ENCODE measurements at places on chromosomes 1 and 21. TPM values are rescaled to one million over a fixed set of nuclear protein-coding genes. Genes with fewer than 3 reads are reported as not detected.

DNA sequence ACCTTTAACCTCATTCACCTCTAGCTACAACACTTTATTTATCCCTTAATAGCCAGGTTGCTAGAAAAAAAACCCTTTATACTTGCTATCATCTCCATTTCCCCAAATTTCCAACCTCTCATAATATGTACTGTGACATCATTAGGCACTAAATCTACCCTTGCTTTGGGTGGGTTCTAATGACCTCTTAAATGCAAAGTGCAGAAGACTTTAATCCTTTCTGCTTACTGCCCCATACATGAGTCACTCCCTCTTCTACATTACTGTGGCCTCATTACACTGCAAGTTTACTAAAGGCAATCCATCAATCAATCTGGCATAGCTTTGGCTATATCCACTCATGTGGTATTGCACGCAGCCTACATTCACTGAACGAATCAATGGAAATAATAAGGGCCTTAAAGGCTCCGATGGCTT is 353.3 kb downstream of the SMYD3 start:
- no peak overlapping the region for H3K27ac ChIP-seq
- DNase-seq: no peak
- no peak overlapping the region for H3K4me3 ChIP-seq
- H3K36me3 ChIP-seq: no peaks in the 10 kb centered on the region
- H3K27me3 ChIP-seq: no peaks in the 10 kb centered on the region

- peaks cover 15% of the 10 kb centered on the region for H3K36me3 ChIP-seq
- H3K4me1 ChIP-seq: peaks cover 83% of the 10 kb centered on the region
- peak overlapping the region; percentile 11 for H3K4me3 ChIP-seq
- H3K27me3 ChIP-seq: no peaks in the 10 kb centered on the region
- peak overlapping the region; percentile 83 for H3K27ac ChIP-seq
- peak; percentile 46 for DNase-seq
Measured at GRCh38 chr1:181099152-181100014, 10.9 kb downstream of the IER5 start.

- no peak overlapping the region for H3K27ac ChIP-seq
- H3K4me3 ChIP-seq: no peak overlapping the region
- peaks cover 83% of the 10 kb centered on the region for H3K27me3 ChIP-seq
- DNase-seq: no peak
- no peaks in the 10 kb centered on the region for H3K36me3 ChIP-seq
Measured at GRCh38 chr1:90706437-90707362, 10.4 kb downstream of the BARHL2 start.

DNA sequence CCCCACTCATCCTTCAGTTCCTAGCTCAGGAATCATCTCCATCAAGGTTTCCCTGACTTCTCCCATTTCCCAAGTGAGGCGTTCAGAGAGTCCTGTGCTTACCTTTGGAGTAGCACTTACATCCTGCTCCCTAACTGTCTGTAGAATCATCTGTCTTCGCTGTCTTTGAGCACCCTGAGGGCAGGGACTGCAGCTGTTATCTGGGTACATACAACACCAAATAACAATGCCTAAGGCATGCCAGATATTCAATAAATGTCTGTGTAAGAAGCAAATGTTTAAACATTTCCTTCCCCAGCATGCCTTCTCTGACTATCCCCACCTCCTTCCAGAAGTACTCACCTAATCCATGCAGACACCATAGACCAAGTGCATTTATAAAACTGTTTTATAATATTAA is 65.4 kb downstream of the JAK1 start:
- H3K4me3 ChIP-seq: no peak overlapping the region
- DNase-seq: no peak

DNA sequence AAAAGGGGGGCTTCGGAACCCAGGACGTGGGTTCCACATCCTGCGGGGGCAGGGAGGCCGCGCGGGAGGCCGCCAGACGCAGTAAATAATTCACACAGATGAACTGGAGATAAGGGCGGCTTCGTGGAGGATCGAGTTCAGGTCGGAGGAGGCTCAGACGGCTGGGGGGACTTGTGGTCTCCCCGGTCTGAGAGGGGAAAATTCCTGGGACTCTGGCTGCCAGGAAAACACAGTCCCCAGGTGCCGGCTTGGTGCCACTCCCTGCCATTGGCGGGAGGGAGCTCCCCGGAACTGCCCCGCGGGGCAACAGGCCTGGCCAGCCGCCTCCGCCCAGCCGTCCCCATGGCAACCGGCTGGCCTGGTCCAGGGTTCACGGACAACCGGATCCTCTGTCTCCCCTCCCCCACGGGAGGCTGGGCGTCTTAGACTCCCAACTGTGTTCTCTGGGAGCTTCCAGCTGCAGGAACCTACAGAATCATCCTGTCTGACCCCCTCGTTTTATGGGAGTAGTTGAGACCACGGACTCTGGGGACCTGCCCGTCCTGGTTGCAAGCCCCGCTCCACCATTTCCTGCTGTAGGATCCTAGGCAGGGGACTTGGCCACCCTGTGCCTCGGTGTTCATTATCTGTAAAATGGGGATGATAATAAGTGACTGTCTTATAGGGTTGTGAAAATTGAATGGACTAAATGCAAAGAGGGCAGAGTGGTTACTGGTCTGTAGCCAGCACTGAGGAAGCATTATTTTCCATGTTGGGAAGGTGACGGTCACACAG is 9.6 kb downstream of the CAMK2N1 start:
- H3K27ac ChIP-seq: no peak overlapping the region
- no peaks in the 10 kb centered on the region for H3K4me1 ChIP-seq
- peaks cover 72% of the 10 kb centered on the region for H3K27me3 ChIP-seq

GRCh38 chr1:220123889-220124288 is 30.0 kb downstream of the IARS2 start:
- H3K4me1 ChIP-seq: peaks cover 2% of the 10 kb centered on the region
- no peaks in the 10 kb centered on the region for H3K27me3 ChIP-seq
- H3K36me3 ChIP-seq: peaks cover 16% of the 10 kb centered on the region
- H3K4me3 ChIP-seq: no peak overlapping the region

DNA sequence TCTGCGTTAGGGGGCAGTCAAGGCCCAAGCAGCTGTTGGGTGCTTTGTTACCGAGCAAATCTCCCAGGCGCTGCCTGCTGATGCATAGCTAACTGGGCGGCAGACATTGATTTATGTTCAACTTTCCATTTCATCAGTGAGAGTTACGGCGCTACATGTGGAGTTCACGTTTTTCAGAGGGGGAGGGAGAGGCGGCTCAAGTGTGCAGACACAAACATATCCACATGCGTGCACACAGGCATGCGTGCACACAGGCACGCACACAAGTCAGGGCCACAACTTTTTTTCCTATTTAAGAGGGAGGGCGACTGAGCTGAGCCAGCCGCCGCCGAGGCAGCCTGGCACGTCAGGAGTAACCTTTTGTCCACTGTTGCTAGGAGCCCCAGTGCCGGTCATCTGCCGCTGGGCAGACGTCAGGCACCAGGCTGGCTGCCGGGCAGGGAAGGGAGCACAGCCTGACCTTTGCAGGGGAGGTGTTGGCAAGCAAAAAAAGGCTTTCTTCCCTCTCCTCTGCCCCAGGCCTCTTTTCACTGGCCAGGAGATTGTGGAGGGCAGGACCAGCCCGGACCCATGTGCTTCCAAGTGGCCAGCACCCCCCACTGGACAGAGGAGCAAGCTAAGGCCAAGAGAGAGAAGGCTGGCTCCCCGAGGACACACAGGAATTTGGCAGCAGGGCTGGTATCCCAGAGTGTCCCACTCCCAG is 73.3 kb downstream of the MRPL37 start:
- H3K4me1 ChIP-seq: peaks cover 40% of the 10 kb centered on the region
- peaks cover 14% of the 10 kb centered on the region for H3K36me3 ChIP-seq
- H3K4me3 ChIP-seq: no peak overlapping the region
- no peaks in the 10 kb centered on the region for H3K27me3 ChIP-seq
- peak overlapping the region; percentile 48 for H3K27ac ChIP-seq
- DNase-seq: no peak

DNA sequence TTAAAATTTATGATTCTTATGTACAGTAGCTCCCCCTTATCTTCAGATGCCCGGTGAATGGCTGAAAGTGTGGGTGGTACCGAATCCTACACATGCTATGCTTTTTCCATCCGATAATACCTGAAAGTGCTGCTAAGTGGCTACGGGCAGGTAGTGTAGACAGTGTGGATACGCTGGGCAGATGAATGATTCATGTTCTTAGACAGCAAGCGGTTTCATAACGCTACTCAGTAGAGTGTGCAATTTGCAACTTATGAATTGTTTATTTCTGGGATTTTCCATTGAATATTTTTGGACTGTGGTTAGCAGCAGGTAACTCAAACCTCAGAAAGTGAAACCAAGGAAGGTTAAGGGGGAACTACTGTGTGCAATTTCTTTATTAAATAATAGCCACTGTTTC is 7.5 kb downstream of the PCP4 start:
- no peak for DNase-seq
- H3K4me3 ChIP-seq: no peak overlapping the region
- H3K27ac ChIP-seq: no peak overlapping the region
- no peaks in the 10 kb centered on the region for H3K4me1 ChIP-seq
- H3K36me3 ChIP-seq: no peaks in the 10 kb centered on the region

- no peak overlapping the region for H3K4me3 ChIP-seq
- H3K27me3 ChIP-seq: no peaks in the 10 kb centered on the region
- no peak overlapping the region for H3K27ac ChIP-seq
- peaks cover 57% of the 10 kb centered on the region for H3K36me3 ChIP-seq
Measured at GRCh38 chr1:101088431-101088830, 62.8 kb upstream of the DPH5 start.

DNA sequence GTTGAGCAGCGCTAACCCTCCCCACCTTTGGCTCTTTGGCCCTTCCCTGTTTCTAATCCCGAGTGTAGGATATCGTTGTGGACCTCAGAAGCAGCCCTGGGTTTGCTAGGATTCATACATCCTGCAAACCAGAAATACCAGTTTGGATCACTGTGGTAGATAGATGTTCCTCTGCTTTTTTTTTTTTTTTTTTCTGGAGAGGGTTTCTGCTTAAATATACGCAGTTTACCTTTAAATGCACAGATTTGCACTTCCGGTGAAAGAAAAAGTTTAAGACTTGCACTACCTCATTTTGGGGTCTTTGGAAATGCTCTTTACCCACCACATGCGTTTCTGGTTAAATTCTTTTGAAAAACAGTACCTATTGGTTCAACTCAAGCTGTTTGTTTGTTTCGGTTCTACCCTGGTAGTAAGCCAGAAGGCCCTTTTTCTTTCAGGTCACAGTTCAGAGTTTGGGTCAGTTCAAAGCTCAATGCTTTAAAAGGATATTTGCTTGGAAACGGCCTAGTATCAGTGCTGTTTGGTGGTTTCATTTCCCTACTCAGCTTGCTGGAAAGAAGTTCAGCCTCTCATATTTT is 908 bp downstream of the DDI2 start:
- H3K4me3 ChIP-seq: peak overlapping the region; percentile 93
- H3K27me3 ChIP-seq: no peaks in the 10 kb centered on the region
- DNase-seq: peak; percentile 17
- H3K27ac ChIP-seq: peak overlapping the region; percentile 89
- peaks cover 52% of the 10 kb centered on the region for H3K4me1 ChIP-seq

DNA sequence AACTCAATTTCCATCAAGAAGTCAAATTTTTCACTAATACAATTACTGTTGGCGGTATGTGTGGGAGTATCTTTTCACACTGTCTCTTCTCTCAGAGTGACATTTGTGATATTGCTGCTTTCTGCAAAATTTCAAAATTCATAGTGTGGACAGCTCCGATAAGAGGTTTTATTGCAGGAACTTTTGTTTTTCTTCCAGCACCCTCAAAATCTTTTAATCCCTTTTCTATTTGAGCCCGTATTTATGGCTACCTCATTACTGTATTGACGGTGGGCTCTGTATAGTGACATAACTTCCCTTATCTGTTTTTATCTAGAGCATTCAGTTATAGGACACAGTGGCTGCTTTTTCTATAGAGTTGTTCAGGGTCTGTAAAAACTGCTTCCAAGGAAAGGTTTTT is 794.4 kb upstream of the TMPRSS15 start:
- no peaks in the 10 kb centered on the region for H3K4me1 ChIP-seq
- no peaks in the 10 kb centered on the region for H3K27me3 ChIP-seq
- DNase-seq: no peak
- H3K27ac ChIP-seq: no peak overlapping the region
- no peaks in the 10 kb centered on the region for H3K36me3 ChIP-seq

GRCh38 chr1:22729912-22730311 is 19.3 kb downstream of the EPHB2 start:
- H3K27me3 ChIP-seq: peaks cover 9% of the 10 kb centered on the region
- H3K36me3 ChIP-seq: no peaks in the 10 kb centered on the region
- DNase-seq: no peak
- H3K4me3 ChIP-seq: no peak overlapping the region
- no peaks in the 10 kb centered on the region for H3K4me1 ChIP-seq

DNA sequence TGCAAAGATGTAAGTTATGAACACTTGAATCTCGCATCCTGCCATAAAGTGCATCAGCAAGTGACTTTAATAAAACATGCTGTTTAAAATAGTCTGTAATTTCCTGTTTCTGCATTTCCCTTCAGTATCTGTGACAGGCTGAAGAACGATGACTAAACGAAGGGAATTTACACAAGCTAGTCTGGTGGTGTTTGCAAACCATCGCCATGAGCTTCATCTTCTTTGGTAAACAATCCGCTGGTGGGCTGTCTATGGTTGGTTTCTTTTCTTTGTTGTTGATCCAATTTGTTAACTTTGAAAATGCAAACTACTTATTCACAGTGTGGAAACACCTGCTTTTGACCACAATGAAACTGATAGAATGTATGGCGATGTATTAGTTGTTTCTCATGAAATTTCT is 13.9 kb downstream of the SERTAD4 start:
- peaks cover 67% of the 10 kb centered on the region for H3K27me3 ChIP-seq
- no peak overlapping the region for H3K27ac ChIP-seq
- no peak overlapping the region for H3K4me3 ChIP-seq
- no peak for DNase-seq
- H3K36me3 ChIP-seq: no peaks in the 10 kb centered on the region

DNA sequence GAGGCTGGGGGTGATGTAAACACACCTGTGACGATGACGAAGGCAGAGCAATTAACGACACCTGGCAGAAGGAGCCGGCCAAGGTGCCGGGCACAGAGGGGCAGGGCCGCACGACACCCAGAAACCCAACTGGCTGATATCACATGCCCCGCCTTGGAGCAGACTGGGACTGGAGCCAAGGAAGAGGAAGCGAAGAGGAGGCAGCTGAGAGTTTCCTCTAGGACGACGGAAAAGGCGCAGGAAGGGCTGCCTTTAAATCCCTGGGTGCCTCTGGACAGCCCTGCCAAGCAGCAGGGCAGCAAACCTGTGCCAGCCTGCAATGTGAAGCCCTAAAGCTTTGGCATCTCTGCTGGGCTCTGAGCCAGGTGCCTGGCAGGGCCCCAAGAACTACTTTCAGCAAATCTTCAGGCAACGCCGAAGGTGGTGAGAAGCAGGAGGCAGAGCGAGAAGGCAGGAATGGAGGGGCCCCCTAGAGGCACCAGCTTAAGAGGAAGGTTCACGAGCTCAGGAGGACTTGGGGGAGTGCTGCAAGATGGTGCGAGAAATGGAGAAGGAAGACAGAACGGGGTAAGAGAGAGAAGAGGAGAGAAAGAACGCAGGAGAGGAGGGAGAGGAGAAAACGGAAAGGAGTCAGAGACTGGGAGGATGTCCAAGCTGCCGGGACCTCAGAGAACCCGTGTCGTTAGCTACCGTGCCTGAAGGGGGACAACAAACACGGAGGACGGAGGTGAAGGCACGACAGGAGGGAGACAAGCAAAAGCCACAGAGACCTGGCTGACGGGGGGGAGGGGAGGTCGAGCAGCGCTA is 25.3 kb upstream of the PEF1 start:
- DNase-seq: peak; percentile 11
- no peaks in the 10 kb centered on the region for H3K36me3 ChIP-seq
- no peak overlapping the region for H3K4me3 ChIP-seq
- no peak overlapping the region for H3K27ac ChIP-seq

- no peak for DNase-seq
- peak overlapping the region; percentile 90 for H3K4me3 ChIP-seq
- H3K27ac ChIP-seq: no peak overlapping the region
- peaks cover 2% of the 10 kb centered on the region for H3K36me3 ChIP-seq
- H3K4me1 ChIP-seq: peaks cover 39% of the 10 kb centered on the region
Measured at GRCh38 chr1:213989002-213989855, 1.5 kb downstream of the PROX1 start.

Gene GBP6
- total RNA-seq: 0.31 TPM

Gene MRPL20
- 98.6 TPM for total RNA-seq

Gene OR2L2
- 0.12 TPM for total RNA-seq

Gene MANEAL
- total RNA-seq: 1.5 TPM

All from activated CD4-positive, alpha-beta T cell treated with anti-CD3 and anti-CD28 coated beads, Interleukin-2, amount 10 ng/mL, durations not matched to agents 7 days and 5 days (primary cell).